Thoracic aorta (tissue), 2 donors: ENCODE measurements at places on chromosomes 6 and 20. TPM values are rescaled to one million over a fixed set of nuclear protein-coding genes. Genes with fewer than 3 reads are reported as not detected.

DNA sequence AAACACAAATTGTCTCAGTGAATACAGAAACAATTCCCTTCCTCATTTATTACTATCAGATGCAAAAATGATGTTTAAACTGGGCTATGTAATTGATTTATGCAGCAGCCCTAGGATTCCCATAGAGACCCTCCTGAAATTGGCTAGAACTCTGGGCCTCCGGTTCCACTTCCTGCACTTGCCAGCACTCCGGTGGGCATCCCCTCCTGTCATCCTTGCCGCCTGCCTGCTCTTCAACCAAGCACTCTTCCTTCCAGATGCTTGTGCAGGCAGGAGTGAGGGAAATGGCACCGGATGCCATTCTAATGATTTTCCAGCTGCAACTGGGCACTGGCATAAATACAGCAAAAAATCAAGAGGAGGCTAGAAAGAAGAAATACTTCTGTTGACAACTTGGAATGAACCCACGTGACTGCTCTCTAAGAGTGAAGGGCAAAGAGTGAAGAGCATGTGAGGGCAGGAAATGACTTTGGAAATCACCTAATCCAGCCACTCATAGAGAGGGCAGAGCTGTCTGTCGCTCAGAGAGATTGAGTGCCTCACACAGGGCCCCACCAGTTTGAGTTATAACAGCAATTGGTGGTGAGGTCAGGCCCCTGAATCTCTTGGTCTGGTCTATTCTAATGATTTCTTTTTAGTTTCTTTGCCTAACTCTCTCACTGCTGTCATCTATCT is 3.7 kb upstream of the NEDD9 start:
- no peak for DNase-seq

DNA sequence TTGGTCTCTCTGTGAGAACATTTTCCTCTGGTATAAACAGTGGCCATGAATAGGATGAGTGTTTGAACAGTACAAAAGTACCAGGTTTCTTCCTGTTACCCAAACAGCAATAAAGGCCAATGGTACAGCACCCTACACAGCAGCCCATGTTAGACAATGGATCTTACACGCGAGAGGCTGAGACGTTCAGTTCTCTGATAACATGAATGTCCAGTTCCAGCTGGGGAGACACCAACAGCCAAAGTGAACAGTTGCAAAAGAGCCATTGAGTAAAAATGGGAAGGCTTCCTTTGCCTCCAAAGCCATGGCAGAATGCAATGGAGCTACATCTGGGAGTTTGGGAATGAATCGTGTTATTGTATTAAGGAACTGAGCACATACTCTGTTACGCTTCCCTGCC is 246.8 kb upstream of the SGK1 start:
- DNase-seq: no peak

DNA sequence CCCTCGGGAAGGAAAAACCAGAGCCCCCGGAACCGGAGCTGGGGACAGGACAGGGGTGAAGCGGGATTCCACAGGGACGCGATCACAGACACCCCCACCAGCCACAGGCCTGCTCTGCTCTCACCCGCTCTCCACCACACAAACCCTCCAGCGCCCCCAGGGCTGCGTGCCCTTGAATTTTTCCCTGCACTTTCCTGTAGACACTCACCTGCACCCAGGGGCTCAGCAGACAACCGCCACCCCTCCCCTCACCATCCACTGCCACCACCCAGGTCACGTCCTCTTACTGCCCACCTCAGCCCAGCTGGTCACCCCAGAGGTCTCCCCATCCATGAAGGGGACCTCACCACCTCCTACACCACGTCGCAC is 631 bp downstream of the ULBP2 start:
- DNase-seq: no peak

DNA sequence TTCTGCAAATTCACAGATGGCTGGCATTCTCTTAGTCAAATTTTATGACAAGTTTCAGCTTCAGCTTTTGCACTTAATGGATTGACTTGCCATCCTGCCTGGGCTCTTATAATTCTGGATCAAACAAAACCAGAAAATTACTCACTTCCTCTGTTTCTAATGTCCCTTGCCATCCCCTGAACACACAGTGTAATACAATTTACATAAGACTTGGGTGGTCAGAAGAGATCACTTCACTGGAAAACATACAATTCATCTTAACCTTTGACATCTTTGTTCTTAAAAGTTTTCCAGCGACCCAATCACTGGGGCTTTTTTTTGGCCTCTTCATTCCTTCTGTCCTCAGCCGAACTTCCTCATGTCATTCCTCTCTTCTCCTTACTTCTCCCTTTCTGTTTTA is 199.0 kb downstream of the ARHGAP18 start:
- no peak for DNase-seq

LZTS3 gene
- 9.5 TPM for total RNA-seq

AURKA gene
- not detected for total RNA-seq

SCUBE3 gene
- 75.6 TPM for total RNA-seq

DNA sequence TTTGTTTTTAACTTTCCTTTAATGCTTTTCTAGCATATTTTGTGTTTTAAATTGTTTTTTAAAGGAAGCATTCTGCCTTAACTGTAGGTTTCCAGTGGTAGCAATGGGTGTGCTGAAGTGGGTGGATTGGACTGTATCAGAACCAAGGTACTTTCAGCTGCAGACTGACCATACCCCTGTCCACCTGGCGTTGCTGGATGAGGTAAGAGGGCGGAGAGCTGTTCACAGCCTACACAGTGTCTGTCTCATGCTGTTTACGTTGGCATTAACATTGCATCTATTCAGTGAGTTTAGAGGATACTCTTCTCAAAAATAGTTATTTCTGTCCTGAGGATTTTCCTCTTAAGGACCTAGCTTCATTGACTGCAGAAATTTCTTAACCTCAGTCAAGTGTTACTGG is 11.9 kb downstream of the NELFCD start:
- no peak for DNase-seq

RFX6 gene
- not detected for total RNA-seq

GRCh38 chr6:99353126-99353525 is 3.7 kb upstream of the FAXC start:
- no peak for DNase-seq

GRCh38 chr6:20581070-20581469 is 46.8 kb downstream of the CDKAL1 start:
- no peak for DNase-seq

DNA sequence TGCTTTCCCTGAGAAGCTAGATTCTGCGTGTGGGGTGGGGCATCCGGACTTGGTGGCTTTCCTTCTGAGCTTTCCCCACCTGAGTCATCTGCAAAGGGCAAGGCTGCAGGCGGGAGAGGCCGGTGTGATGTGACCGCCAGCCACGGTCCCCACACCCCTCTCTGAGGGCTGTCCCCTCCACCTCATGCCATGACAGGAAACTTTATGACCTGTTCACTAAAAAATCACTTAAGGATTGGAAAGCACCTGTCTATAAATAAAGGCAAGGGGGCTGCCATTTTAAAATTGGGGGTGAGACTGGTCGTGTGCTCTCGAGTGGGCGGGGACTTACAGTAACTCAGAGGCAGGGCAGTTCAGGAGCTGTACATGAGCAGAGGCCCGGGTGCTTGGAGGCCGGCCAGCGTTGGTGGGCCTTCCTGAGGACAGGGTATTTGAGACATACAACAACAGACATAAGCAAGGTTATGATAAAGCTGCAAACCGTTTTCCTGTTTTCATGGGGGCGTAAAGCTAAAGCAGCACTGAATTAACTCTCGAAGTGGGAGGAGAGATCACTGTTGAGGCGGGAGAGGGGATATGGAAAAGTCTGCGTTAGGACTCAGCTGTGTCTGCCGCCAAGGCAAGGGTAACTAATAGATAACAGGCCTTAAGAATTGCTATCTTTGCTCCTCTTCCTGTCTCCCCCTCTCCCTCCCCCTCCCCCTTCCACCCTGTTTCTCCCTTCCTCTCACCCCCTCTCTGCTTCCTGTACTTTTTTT is 16.1 kb upstream of the SERPINB1 start:
- no peak for DNase-seq

EFCAB8 gene
- total RNA-seq: 2.9 TPM

- DNase-seq: no peak
Measured at GRCh38 chr20:35541118-35541782, 628 bp upstream of the ERGIC3 start.

DNA sequence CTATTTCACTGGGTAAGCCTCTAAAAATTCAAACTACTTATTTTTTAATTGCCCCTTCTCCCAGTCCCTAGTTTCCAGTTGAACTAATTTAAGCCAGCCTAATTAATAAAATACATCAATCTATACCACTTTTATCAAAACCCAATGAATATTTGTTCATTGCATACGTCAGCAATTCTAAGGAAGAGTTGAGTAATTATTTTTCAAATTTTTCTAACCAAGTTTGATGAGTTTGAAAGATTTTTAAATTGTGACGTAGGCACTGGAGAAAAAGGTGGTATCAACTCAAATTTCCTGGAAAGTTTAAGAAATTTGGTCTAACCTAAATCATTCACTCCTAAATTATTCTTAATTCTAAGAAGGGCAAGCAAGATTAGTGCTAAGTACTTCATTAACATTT is 35.7 kb downstream of the COL21A1 start:
- no peak for DNase-seq
